Stimulated activated CD8-positive, alpha-beta memory T cell treated with anti-CD3 and anti-CD28 coated beads, Interleukin-4, amount 100 ng/mL, for 1 hour (primary cell): ENCODE measurements at places on chromosomes 12 and 14.

DNA sequence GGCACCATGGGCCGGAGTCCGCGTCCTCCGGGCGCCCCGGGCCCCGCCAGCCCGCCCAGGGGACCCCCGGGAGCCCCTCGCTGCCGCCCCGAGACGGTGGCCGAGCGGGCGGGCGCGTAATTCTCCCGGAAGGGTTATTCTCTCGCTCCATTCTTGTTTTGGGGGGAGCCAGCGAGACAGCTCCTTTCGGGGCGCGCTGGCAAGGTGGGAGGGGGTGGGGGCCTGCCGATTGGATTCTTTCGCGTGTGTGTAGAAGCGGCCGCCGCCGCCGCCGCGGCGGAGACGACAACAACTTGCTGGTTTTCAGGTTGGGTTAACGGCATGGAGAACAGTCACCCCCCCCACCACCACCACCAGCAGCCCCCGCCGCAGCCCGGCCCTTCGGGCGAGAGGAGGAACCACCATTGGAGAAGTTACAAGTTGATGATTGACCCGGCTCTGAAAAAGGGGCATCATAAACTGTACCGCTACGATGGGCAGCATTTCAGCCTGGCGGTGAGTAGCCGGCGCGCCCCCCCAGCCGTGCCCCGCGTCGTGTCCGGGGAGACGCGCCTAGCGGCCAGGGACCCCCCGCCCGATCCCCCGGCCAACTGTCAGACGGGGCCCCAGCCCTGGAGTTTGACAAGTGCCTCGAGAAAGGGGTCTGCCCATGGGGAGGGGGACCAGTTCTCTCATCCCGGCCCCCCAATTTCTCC, 755 bp downstream of the SETD1B start:
- no peak for DNase-seq

GRCh38 chr14:89697281-89698060, 257.1 kb downstream of the EFCAB11 start:
- no peak for DNase-seq

GRCh38 chr14:36173161-36173560, 3.4 kb downstream of the PTCSC3 start:
- DNase-seq, result no peak

GRCh38 chr12:59040656-59041055, 120.4 kb upstream of the LRIG3 start:
- DNase-seq, result no peak

- DNase-seq, result no peak
These were observed 54.4 kb upstream of the BTG1 start for GRCh38 chr12:92199819-92200576.

DNA sequence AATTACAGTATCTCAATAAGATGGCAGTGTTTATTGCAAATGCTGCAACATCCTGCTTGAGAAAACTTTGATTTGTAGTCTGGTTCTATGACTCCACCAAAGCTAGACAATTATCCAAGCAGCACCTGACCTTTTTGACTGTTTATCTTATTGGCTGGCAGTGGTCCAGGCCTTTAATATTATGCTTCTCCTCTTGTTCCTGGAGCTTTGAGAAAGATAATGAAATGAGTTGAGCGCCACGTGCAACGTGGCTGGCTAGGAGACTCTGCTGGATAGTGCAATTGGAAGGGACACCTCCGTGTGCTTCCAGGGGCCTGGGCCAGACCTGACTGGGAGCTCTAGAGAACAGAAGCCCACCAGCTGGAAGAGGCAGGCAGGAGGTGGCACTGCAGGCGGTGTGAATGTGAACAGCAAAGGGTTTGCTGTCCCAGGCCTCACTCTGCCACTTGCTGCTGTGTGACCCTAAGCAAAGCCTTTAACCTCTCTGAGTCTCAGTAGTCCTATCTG, 349.3 kb downstream of the CACNA1C start:
- no peak for DNase-seq

GRCh38 chr14:48826058-48826457, 760.1 kb downstream of the RPS29 start:
- DNase-seq, result no peak

GRCh38 chr12:78571953-78572352, 292.6 kb upstream of the SYT1 start:
- DNase-seq, result no peak

- DNase-seq, result no peak
These were observed 56.5 kb upstream of the HIF1A start for GRCh38 chr14:61638595-61639387.

DNA sequence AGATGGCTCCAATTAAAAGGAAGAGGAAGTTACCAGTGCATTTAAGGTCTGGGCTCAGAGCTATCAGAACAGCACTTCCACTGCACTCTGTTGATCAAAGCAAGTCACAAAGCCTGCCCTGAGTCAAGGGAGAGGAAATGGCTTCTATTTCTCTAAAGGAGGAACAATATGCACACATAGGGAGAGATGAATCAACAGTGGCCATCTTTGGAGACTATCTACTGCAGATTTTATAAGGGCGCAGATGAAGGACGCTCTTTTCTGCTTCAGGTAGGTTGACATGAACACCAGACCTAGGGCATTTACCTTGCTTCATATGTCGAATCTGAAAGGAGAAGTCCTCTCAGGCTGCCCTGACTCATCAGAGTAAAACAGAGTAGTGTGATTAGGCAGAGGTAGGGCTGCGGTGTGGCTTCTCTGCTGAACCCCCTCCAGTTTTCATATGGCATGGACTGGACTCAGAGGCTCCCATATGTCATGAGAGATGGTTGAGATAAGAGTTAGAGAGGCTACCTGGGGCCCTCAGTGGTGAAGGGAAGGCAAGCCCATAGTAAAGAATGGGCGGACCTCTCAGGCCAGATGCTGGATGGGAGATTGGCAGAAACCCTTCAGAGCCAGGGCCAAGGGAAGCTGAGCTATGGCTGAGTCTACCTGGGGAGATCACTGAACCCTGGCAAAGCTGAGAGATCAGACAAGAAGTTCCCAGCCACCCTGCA, 84.4 kb downstream of the ARF6 start:
- no peak for DNase-seq

GRCh38 chr12:27693403-27693802, 2.8 kb upstream of the REP15 start:
- DNase-seq, result no peak

GRCh38 chr14:54362089-54362504, 34.7 kb upstream of the CDKN3 start:
- no peak for DNase-seq

GRCh38 chr12:88361493-88361892, 218.8 kb downstream of the KITLG start:
- no peak for DNase-seq

- no peak for DNase-seq
These were observed 76.4 kb upstream of the ANO4 start for GRCh38 chr12:100718187-100718586.

DNA sequence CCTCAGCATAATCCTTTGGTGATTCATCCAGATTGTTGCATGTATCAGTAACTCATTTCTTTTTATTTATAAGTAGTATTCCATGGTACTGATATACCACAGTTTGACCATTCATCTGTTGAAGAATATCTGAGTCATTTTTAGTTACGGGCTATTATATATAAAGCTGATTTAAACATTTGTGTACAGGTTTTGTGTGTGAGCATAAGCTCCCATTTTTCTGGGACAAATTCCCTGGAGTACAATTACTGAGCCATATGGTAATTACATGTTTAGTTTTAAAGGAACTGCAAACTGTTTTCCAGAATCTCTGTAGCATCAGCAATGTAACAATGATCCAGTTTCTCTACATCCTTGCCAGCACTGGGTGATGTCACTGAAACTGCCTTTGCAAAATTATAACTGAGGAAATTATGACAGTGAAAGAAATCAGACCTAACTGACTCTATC, 236.2 kb upstream of the KRR1 start:
- no peak for DNase-seq

DNA sequence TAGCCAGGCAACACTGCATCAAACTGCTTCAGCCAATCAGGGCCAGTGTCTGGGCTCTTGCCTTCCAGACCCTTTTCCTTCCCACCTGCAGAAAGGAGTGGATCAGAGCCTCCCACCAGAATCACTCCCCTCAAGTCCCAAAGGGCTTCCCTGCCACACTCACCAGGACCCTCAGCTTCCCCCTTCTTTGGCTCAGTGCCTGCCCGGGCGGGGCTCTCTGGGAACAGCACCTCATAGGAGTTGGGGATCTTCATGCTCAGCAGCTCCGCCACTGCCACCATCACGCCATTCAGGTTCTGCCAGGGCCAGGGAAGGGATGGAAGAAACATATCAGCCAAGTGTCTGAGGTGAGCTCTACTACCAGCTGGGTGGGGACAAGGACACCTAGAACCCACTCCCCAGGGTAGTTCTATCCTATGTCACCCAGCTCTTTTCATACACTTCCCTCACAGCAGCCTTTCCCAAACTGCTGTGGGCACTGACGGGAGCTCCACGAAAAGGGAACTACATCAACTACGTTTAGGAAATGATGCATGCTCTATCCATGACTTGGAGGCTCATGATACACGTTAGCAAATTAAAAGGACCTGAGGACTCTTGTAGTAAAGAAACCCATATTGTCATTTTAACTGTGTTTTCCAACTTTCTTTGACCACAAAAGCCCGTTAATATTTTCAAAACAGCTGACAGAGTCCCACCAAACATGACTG, 9.4 kb upstream of the PRKAG1 start:
- no peak for DNase-seq

- no peak for DNase-seq
These were observed 212.0 kb downstream of the PTPRO start for GRCh38 chr12:15534322-15534721.

DNA sequence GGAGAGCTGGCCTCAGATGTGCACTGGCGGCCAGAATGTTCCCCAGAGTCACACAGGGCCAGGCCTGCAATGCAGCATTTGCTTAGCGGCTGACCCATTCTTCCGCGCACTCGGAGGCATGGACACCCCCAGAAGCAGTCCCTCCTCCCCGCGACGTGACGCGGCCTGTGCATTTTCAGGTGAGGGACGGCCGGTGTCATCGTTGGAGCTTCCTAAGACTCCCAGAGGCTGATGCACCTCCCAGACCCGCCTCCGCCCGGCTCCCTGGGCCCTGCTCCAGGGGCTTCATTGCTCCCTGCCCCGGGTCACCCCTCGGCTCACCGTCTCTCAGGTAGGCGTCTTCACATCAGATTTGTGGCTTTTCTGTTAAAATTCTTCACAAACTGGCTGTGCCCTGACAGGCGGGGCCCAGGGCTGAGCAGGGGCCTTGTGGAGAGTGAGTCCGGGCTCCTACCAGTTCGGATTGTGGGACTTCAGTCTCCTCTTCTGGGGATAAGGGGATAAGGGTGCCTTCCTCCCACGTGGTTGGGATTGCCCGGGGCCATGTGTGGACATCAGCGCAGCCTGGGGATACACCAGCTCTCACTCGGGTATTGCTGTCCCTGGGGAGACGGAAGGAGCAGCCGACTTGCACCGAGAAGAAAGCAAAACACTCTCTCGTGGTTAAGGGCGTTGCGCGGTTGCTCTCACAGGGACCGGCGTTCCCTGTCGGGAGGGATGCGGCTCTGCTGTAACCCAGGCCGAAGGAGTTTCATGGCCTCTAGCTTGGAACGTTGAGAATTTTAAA, 249.1 kb downstream of the ADGRD1 start:
- DNase-seq, result no peak

GRCh38 chr12:106131676-106132075, 7.1 kb downstream of the NUAK1 start:
- no peak for DNase-seq

GRCh38 chr14:33842299-33842698, 108.6 kb downstream of the EGLN3 start:
- DNase-seq, result no peak

- no peak for DNase-seq
These were observed 1541.7 kb upstream of the FLRT2 start for GRCh38 chr14:83988275-83988674.

DNA sequence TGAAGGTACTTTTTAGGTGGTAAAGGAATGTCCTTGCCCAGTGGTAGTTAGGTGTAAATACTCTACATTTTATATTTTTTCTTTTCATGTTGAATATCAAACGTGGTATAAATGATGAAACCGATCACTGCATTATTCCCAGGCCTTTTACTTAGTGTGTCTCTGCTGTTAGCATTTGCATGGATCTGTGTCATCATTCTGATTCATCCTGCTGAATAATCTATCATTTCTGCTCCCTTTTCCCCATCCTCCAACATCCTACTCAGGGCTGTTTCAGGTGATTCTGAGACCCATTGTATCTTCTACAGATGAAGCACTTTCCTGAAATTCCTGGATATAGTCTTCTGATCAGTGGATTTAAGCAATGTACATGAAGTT, 61.0 kb upstream of the PTHLH start:
- DNase-seq, result no peak

DNA sequence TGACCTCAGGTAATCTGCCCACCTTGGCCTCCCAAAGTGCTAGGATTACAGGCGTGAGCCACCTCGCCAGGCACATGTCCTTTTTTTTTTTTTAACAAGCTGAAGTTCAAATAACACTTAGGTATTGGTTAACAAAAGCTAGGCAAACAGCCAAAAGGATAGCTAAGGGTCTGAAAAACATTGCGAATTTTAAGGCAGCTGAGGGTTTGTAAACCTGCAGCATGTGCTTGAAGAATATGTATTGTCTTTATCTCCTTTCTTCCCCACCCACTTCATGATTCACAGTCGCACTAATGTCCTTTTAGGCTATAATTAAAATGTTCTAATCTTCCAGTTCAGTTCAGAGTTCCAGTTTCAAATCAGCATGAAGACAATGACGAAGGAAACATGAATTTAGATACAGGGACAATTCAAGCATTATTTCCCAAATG, 30.1 kb upstream of the CERS5 start:
- no peak for DNase-seq

DNA sequence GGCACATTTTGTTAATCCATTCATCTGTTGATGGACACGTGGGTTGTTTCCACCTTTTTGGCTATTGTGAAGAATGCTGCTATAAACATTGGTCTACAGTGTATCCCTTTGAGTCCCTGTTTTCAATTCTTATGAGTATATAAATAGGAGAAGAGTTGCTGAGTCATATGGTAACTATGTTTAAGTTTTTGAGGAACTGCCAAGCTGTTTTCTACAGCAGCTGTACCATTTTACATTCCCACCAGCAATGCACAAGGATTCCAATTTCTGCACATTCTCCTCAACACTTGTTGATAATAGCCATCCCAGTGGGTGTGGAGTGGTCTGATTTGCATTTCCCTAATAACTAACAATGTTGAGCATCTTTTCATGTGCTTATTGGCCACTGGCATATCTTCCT, 6.9 kb upstream of the SVOP start:
- no peak for DNase-seq

- no peak for DNase-seq
These were observed 41.2 kb downstream of the NKX2-1 start for GRCh38 chr14:36478782-36479181.

GRCh38 chr14:33342299-33342974, 403.8 kb downstream of the NPAS3 start:
- DNase-seq, result no peak

DNA sequence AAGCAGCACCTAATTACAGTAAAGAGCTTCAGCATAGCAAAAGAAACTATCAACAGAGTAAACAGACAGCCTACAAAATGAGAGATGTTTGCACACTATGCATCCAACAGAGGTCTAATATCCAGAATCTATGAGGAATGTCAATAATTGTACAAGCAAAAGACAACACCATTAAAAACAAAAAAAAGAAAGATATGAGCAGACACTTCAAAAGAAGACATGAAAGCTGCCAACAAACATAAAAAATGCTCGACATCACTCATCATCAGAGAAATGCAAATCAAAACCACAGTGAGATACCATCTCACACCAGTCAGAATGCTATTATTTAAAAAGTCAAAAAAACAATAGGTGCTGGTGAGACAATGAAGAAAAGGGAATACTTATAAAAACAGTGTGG, 273.1 kb downstream of the TMTC2 start:
- DNase-seq, result no peak
